ENCODE measurements at places on chromosomes 2 and 18. TPM values are rescaled to one million over a fixed set of nuclear protein-coding genes. Genes with fewer than 3 reads are reported as not detected.
A peak's percentile ranks its signal among the peaks of the same experiment; 100 is the strongest.

- no peak for DNase-seq
Measured at GRCh38 chr2:105836840-105837692, 92.4 kb downstream of the NCK2 start.

- no peak for DNase-seq
Measured at GRCh38 chr2:240339411-240340360, 95.8 kb upstream of the GPC1 start.

- DNase-seq: no peak
Measured at GRCh38 chr2:215738351-215738750, 275.0 kb downstream of the MREG start.

DNA sequence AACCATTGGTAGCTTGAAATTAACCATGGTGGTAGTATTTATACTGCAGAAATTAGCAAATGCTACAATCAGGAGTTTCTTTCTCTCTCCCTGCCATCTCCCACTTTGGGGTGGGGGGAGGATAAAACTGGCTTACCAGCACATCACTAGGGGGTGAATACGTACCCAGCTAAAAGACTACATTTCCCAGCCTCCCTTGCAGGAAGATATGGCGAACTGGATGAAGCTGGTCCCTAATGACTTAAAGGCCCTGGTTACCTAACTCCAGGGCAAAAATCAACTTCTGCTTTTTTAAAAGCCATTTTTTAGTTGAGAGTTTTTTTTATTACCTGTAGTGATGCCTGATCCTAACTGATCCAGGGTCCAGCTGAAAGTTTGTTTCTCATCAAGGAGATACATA, 70.3 kb upstream of the RAB12 start:
- no peak for DNase-seq

DNA sequence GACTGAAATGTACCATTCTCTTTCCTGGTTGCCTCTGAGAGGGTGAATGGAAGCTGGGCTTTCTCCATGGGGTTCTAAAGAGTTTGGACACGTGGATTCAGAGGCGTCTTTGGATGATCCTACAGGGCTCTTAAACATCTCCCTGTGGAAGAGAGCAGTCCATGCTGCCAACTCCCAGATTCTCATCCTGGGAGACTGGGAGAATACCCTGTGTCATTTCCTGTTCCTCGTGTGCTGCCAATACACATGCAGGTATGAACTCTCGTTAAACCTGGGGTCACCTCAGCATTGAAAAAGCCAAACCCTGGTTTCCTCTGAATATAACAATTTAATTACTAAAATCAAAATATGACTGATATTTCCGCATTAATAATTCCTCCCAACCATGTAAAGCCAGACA, 73.3 kb upstream of the NT5C1B start:
- DNase-seq: no peak

DNA sequence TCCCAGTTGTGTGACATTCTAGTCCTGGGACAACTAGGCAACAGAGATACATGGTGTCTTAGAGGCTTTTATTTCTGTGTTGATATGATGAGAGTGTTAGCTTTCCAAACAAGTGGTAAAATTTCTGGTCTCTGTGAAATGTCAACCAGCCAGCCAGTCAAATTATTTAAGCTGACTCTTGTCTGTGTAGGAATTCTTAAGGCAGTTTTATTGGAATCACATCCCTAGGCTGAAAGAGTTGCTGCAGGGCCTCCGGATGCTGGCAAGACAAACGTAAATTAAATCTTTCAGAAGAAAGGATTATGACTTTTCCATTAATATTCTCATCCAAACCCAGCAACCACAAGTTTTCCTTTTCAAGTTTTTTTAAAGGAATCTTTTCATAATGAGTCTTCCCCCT, 44.6 kb downstream of the SERPINB7 start:
- DNase-seq: peak; percentile 41

DNA sequence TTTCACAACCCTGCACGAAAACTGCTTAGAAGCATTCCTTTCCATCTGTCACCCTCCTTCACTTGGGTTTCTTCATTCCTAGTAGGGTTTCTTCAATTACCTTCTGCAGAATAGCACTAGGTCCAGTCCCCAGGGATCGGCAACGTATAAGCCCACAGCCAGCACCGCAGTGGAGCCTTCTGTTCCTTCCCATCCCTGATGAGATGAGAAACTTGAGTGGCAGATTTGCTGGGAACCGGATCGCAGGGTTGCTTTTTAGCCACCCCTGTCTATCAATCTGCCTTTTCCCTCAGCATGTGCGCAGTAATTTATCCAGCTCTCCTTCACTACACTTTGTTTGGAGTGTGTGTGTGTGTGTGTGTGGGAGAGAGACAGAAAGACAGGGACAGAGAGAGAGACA, 94.2 kb downstream of the CD8B2 start:
- no peak for DNase-seq

DNA sequence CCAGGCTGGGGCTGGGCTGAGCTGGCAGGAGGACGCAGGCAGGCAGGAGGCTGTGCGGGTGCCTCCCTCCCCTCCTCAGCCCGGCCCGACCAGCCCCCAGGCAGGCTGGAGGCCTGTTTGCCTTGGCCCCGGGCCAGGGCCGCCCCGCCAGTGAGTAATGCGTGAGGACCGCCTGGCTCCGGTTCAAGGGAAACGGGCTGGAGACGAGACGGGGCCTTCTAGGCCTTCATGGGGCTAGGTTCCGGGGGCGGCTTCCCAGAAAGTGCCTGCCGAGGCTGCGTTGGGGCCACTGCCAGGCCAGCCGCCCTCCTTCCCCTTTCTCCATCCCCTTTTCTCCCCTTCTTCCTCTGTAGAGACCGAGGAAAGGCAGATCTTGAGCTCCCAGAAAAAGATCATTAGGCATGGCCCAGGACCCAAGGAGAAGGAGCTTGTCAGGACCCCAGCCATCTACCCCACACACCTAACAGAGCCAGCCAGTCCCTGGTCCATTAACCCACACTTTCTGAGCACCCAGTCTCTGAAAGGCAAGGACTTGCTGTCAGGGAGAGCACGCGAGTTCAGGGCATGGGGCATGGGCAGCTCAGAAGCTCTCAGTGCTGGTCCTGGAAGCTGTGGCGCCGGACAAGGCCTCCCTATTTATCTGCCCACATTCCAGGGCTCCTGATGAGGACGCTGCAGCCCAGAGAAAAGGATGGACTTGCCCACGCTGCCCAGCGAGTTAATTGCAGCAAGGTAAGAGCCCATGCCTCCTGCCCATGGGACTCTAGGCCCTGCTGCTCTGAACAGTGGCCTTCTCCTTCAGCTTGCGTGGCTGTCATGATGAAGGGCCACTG, 48.5 kb downstream of the SMAD7 start:
- DNase-seq: peak; percentile 65

GRCh38 chr2:238912228-238912915, 64.5 kb downstream of the TWIST2 start:
- no peak for DNase-seq

The IFIH1 gene
- total RNA-seq: 13.1 TPM

The OTX1 gene
- 0.88 TPM for total RNA-seq

The GLS gene
- total RNA-seq: 128 TPM

The HOXD9 gene
- 1.4 TPM for total RNA-seq

The RAD51AP2 gene
- total RNA-seq: not detected

The POMC gene
- total RNA-seq: 9.0 TPM

The EMX1 gene
- total RNA-seq: not detected

The PRKAG3 gene
- total RNA-seq: not detected

The ABCA12 gene
- not detected for total RNA-seq

The INHBB gene
- total RNA-seq: 0.24 TPM

The GALNT3 gene
- total RNA-seq: not detected
